ENCODE measurements at places on chromosomes 7 and 10. TPM values are rescaled to one million over a fixed set of nuclear protein-coding genes. Genes with fewer than 3 reads are reported as not detected.

Gene RADIL
- 14.4 TPM for polyA plus RNA-seq

- no peak for DNase-seq
These were observed 115.5 kb upstream of the DKK1 start for GRCh38 chr10:52198540-52198939.

GRCh38 chr10:69684020-69684980, 54.3 kb downstream of the FAM241B start:
- DNase-seq: peak; percentile 68

DNA sequence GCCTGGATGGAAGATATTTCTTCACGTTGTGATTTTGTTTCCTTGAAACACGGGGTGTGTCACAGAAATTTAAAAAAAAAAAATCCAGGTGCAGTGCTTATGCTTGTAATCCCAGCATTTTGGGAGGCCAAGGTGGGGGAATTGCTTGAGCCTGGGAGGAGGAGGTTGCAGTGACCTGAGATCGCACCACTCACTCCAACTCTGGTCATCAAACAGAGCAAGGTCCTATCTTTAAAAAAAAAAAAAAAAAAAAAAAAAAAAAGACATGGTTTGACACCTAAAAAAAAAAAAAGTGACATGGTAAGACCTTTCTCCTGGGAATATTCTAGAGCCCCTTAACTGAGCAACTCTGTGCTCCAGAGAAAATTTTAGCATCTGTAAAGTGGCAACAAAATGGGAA, 9.0 kb upstream of the LRRC4 start:
- no peak for DNase-seq

DNA sequence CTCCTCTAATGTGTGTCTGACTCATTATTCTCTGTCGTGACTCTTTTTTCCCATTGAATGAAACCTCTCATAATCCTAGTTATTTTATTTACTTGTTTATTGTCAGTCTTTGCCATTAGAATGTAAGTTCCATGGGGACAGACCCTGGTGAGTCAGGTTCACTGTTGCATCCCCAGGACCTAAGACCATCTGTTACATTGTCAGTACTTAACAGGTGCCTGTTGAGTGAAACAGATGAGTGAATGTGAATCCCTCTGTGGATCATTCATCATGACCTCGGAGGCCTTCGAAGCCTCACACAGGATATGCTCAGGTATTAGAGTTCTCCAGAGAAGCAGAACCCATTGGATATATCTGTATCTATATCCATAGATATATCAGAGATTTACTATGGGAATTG, 120.1 kb downstream of the PFKFB3 start:
- no peak for DNase-seq

GRCh38 chr10:110812583-110812982, 59.1 kb upstream of the PDCD4 start:
- DNase-seq: no peak

DNA sequence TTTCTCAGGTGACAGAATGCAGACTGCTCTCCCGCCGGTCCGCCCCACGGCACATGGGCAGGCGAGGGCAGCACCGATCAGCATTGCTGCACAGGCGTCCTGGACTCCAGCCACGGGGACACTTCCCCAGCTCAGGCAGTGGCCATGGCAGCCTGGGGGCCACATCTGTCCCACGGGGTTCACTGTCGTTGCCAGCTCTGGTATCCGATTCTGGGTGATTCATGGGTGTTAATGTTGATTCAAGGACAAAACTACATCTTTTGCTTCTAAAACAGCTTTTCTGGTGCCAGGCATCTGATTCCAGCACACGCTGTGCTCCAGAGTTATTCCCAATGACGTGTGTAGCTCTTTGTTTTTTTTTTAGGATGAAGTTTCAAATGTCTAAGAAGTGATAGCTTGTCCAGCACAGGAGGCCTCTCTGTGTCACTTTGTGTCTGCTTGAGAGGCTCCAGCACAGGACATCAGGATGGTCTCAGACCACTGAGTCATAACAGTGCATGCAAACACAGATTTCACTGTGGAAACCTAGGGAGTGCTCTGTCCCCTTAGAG, 218.0 kb downstream of the WDR37 start:
- DNase-seq: no peak

DNA sequence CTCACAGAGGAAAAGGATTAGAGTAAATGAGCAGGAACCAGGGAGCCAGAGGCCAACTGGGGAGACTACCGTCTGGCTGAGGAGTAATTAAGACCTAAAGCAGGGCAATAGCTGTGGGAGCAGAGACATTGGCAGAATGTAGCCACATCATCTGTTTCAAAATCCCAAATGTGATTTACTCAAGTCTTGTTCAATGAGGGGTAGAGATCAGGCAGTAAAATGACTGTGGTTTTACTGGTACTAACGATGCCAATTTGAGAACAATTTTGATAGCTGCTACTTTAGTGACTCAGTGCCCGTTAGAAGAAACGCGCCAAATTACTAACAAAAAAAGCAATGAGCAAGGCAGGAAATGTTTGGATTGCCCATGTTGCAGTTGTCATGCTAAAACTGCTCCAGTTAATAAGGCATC, 12.7 kb upstream of the MIOS start:
- no peak for DNase-seq

Gene GATA3
- polyA plus RNA-seq: 0.60 TPM

Gene BAG3
- polyA plus RNA-seq: 36.8 TPM

DNA sequence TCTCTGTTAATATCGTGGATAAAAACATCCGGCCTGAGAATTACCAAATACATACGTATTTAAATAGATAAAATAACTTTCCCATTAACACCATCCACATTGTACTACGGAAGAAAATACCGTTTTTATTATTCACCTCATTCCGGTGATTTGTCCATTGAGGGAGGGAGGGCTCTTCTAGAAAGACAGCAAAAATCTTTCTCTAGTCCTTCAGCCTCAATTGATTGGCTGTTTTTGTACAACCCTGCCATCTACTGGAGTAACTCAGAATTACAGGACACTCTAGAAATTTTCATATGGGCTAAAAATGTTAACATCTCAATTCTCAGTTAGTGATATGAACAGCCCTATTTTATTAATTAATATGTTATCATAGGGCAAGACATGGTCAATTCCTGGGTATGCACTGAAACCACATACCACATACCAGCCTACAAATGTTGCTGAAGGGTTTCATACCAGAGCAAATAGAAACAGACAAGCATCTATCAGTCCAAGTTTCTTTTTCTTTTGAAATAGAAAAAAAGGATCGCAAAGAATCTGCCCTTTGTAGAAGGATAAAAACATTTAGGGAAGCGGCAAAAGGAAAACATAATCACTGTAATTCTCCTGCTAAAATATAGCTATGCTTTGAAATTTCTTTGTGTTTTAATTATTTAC, 55.8 kb upstream of the CDCA7L start:
- peak; percentile 57 for DNase-seq

Gene STRIP2
- polyA plus RNA-seq: 6.7 TPM

Gene APBB1IP
- polyA plus RNA-seq: not detected

All from muscle of arm (tissue), 14 donors.